DMS53 (cell line): ENCODE measurements at places on chromosomes 11 and 22.

DNA sequence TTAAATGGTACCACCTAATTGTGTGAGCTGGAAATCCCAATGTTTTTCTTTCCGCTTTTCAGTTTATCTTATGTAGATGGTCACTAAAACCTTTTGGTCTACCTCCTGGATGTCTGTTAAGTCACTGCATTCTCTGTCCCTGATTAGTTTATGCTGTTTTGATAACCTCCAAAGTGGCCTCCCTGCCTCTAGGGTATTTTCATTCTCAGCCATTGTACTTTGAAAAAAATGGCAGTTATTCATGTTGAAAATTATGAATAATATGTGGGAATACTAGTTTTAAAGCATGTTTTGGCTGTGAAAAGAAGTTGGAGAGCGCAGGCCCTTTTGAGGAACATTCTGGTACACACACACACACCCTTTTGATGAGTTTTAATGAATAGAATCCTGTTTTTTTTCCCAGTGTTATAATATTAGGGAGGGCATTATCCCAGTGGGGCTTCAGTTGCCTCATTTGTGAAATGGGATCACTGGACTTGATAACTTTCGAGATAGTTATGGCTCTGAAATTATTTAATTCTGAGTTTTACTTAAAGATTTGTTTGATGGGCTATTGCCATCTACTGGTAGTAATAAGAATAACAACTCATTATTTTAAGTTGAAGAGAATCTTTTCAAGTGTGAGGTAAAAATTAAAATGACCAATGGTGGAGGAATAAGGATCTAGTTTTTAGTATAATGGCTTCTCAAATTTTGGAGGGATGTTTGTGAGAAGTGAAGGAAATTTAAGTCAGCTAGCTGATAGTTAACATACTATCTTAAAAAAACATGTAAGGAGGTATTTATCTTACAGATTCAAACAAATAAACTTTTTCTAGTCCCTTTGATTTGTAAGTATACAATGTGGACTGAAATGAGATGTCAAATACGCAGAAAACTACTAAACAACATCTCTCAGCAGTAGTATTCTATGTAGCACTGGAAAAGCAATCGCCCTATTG, 3.9 kb downstream of the FDX1 start:
- peak; percentile 60 for DNase-seq

DNA sequence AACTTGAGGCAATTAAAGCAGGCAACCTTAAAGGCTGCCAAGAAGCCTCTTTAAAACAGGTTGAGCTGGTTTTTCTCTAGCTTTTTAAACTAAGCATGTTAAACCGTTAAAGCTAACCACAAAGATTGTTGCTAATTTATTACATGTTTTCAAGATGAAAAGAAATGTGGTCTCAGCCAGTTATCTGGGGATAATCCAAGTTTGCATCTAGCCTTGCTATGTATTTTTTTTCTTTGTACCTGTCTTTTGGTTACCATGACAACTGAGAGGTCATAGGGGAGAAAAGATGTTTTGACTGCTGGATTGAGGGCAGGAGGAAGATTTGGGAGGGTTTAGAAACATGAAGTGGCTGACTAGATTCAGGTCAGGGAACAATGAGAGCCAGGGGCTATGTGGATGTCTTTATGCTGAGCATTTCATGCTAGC, 19.2 kb upstream of the PGM2L1 start:
- peak; percentile 94 for DNase-seq

DNA sequence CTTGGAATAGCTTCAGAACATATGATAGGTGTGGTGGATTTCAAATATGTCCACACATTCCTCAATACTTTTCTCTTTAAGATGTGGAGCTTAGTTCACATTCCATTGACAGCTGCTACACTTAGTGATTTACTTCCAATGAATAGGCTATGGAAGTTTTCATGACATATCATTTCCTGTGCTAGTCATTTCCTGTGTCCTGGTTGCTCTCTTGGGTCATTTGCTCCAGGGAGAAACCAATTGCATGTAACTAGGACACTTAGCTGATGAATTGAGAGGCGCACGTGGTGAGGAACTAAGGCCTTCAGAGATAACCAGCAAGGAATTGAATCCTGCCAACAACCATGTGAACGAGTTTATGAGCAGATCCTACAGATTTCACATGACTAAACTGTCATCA, 120.9 kb downstream of the SLC17A6 start:
- peak; percentile 31 for DNase-seq

DNA sequence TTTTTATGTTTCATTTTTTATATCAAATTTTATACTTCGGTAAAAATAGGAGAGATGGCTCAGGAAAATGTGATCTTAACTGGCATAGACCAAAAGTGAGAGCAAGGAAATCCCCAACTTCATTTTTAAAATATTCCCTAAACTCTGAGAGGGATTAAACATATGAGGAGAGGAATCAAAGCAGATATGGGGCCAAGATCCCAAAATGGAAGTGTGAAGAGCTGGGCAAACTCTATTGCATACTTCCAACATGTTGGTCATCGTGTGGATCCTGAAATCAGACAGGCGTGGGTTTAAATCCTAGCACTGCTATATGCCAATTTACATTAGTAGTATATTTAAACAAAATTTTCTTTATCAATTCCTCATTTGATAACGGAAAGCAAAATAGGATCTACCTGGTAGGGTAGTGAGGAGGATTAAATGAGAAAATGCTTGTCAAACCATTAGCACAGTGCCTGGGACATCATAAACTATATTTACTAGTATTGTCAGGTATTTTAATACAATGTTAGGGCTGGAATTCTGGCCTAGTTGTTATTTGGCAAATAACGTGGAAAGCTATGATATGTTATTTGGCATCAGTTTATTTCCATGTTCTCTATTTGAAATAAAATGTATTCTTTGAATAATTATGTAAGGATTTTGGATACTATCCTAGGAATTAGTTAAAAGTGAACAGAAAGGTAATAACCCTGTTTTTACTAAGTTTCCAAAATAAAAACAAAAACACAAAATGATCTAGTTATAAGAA, 392.8 kb upstream of the CCDC90B start:
- no peak for DNase-seq

DNA sequence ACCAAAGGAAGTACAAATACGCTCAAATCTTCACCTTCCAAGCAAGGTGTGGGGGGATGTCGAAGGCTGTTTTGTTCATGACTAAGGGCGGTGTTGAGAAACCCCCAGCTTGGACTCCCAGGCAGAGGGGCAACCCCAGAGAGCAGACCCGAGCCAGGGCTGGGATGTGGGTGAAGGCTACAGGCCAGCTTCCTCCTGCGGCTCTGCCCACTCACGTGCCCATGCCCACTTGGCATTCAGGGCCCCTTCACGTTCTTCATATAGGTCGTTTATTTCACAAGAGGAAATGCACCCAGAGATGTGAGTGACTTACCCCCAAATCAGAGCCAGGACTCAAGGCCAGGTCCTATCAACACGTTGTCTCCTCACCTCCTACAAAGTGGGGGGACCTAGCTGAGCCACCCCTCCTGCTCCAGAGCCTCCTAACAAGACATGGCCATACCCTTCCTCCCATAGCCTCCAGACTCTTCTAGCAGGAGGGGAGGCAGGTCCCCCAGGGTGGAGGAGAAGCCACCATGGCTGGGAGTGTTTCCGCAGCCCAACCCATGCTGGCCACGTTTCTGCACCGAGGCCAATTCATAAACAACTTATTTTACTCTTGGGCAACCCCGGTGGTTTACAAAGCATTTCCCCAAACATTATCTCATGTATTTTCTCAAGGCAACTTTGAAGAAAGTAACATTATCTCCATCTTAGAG, 22.0 kb downstream of the TMEM184B start:
- no peak for DNase-seq

DNA sequence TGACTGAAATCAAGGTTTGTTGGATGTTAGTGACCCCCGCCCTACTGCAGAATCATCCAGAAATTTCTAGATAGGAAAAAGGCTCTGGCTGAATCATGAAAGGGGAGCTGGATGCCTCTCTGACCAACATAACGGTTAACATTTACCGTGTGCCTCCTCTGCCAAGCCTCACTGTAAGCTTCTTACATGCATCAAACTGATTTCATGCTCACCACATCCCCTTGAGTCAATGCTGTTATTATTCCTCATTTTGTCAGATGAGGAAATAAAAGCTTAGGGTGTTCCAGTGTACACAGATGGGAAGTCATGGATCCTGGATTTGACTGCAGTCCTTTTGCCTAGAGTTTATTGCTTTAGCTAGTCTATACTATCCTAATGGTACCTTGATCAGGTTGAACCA, 5.9 kb upstream of the HMOX1 start:
- DNase-seq, result no peak

DNA sequence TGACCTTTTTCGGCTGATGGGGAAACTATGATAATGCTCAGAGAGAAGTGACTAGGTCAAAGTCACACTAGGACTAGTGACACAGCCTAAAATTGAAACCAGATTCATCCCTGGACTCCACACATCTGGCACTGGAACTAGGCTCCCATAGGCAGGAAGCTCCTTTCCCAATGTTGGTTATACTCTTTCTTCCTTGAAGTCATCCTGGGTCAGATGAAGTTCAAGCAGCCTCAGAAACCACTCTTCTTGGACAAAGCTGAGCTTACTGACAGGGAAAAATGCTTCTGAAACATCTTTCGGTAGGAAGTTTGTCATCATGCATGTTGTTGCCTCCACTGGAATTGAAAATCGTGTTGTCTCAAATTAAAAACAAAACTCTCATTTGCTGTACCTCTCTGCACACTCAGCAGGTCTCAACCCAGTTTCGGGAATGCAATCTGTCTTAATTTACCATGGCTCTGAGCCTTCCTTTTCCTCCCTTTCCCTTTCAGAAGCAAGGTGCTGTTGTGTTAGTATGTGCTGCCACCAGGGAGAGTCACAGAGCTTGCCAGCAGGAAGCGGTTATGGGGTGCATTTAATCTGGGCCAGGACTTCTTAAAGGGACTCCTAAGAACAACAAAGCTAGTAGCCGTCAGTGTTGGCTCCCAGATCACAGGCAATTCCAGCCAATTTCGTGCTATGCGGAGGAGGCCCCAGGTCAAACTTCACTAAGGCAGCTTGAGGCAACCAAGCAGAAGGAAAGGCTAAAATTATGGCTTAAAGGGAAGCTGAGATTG, 384.8 kb downstream of the TENM4 start:
- no peak for DNase-seq

DNA sequence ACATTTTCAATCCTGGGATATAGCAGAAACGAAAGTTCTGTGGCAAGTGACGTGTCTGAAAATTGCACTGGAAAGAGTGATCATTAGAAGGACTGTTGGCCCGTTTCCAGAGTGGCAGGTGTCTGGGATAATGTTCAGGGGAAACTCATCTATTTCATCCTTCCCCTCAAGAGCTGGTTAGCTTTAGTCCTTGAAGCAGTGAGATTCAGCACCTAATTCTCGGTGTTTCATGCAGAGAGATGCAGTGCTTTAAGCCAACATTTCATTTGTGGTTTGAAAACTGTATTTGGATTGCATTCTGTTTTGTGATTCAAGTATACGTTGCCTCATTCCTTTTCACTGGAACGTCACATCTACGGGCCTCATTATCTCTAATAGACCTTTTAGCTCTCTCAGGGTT, 205.0 kb upstream of the RAG2 start:
- peak; percentile 45 for DNase-seq

- no peak for DNase-seq
Measured at GRCh38 chr11:64918017-64918416, 1.0 kb upstream of the ATG2A start.

- no peak for DNase-seq
Measured at GRCh38 chr22:37343863-37344734, 61.8 kb downstream of the CYTH4 start.

- peak; percentile 52 for DNase-seq
Measured at GRCh38 chr11:10818594-10818993, 9.9 kb upstream of the EIF4G2 start.

- no peak for DNase-seq
Measured at GRCh38 chr11:120911943-120912342, 112.0 kb upstream of the TBCEL start.

GRCh38 chr11:26741036-26741435, 19.2 kb upstream of the SLC5A12 start:
- peak; percentile 28 for DNase-seq

DNA sequence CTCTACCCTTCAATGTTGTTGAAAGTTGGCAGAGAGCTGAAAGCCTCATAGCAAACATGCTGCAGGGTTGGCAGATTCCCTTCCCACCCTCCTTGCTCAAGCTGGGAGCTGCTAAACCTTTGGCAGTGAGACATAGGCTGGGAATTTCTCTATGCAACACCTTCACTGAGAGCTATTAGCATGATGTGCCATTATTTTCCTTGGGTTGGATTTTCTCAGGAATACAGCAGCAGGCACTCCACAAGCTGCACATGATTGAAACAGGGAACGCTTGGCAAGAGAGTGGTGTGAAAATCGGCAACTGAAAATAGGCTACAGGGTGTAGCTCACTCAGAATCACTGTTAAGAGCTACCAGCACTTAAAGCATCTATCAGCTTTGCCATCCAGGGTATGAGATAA, 9.6 kb upstream of the ALKBH3 start:
- no peak for DNase-seq

- DNase-seq, result peak; percentile 29
Measured at GRCh38 chr11:69463181-69463994, 18.1 kb upstream of the LINC01488 start.

GRCh38 chr11:63557570-63557969, 5.6 kb downstream of the PLAAT2 start:
- no peak for DNase-seq

GRCh38 chr11:110337570-110338193, 41.3 kb upstream of the RDX start:
- DNase-seq, result peak; percentile 34

GRCh38 chr11:73445980-73446379, 69.8 kb downstream of the RELT start:
- no peak for DNase-seq

GRCh38 chr11:11446967-11447366, 93.9 kb upstream of the CSNK2A3 start:
- DNase-seq, result no peak

DNA sequence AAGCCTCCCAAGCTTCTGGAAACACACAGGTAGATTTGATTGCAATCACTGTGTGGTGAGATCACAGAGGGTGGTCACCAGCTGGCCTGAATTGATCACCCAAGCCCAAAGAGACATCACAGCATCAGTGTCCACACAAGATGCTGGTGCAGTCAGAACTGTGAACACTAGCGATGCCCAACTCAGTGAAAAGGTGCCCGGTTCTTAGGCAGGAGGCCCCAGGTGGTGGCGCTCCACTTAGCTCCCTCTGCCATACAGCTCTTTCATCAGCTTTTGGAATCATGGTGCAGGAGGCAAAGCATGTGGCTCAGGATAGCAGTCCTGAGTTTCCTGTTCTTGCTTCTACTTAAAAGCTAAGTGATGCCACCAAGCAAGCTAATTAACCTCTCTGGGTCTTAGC, 11.1 kb downstream of the DGCR2 start:
- DNase-seq, result no peak
